ENCODE measurements at places on chromosomes 6 and 20.

- no peak for DNase-seq
Observed at GRCh38 chr6:53664623-53665022, 933 bp downstream of the KLHL31 start.

- no peak for DNase-seq
Observed at GRCh38 chr6:33705955-33706725, 5.4 kb downstream of the UQCC2 start.

DNA sequence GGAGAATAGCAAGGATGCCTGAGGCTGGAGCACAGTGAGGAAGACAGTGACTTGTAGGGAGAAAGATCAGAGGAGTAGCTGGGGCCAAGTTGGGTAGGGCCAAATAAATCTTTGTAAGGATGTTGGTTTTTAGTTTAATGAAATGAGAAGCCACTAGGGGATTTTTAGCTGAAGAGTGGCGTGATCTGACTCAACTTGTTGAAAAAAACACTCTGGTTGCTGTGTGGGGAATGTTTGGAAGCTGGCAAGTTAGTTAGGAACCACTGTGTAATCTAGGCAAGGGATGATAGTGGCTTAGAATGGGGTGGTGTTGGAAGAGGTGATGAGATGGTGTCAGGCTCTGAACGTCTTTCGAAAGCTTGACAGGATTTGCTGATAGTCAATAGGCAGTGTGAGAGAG lies 176.1 kb upstream of the HDDC2 start:
- DNase-seq = no peak

DNA sequence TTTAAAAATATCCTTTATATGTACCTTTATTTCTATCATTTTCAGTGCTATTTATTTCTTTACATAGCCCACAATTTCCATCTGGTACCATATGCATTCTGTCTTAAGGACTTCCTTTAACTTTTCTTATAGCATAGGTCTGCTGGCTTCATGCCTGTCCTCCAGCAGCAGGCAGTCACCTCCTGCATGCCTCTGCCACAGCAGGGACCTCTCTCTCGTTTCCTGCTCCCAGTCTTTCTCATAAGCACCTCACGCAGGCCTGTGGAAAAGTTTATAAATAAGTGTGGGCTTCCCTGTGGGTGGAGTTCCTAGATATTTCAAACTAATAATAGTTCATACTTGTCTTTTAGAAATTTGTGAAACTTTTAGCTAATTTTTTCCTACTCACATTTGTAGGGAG lies 133.9 kb downstream of the KCNQ5 start:
- DNase-seq = no peak

DNA sequence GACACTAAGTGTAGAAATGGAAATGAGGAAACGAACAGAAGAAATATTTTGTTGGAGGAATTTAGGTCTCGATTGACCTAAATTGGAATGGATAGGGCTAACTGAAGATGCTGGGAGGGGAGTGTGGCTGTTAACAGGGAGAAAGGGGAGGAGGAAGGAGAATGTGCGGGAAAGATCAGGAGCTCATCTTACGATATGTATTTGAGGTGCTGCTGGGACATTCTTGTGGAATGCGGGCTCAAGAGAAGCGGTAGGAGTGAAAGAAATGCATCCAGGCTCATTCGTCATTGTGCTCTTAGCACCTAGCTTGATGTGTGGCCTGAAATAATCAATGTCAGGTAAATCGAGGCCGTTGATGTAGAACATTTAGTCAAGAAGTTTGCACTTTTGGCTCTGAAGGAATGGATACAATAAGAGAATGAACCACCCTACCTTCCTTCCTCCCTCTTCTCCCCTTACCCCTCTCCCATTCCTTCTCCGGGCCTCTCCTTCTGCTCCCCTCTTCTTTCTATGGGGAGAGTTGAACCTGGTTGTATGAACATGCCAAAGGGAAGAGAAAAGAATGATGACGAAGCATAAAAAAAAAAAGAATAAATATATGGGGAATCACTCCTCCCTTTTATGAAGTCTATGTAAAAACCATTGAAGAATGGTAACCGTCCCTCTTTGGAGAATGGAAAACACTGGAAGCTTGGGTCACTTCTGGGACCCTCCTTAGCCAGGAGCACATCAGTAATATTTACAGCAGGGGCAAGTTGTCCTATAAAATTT lies 70.9 kb downstream of the SASH1 start:
- DNase-seq = no peak

GRCh38 chr6:89410231-89410761 lies 1.8 kb downstream of the RRAGD start:
- DNase-seq = no peak

GRCh38 chr20:41047975-41048305 lies 19.3 kb downstream of the TOP1 start:
- no peak for DNase-seq

GRCh38 chr20:60219984-60220562 lies 261.9 kb downstream of the CDH26 start:
- no peak for DNase-seq

DNA sequence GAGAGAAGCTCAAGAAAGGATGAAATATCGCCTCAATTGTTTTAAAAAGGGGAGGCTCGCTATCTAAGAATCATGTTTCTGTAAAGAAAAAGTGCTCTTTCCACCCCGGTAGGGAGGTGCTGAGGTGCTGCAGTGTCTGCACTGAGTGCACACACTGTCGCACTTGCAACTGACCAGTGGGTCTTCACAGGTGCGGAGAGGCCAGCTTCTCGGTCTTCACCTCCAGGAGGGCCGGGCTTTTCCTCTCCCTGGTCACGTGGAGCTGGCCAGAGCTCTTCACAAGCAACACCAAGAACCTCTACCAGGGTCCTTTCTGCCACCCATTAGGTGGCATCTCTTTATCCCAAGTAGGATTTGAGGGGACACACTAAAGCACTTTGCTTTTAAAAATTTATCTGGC lies 27.8 kb upstream of the TCFL5 start:
- no peak for DNase-seq

DNA sequence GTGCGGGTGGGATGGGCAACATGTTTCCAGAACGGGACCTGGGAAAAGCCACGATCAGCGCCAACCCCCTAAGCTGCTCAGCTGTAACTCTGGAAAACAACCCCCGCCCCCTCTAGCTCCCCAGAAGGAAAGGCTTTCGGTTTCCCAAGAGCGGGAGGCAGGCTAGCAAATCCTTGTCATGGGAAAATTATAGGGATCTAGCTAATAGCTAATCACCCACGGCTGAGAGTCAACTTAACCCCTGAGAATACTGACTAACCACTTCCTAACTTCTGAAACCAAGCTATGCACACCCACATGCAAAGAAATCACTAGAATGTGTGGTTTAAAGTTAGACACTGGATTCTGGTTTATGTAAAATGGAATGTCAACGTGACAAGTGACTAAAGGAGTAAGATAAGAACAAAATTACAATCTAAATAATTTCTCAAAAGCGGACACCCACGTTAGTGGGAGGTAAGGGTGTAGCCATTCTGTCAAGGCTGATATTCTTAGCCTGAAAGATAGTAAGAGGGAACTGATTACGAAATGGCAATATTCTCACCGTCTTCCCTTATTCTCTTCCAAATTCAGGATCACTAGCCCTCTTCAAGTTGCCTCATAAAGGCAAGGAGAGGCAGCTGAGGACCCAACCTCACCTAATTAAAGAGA lies 20.1 kb downstream of the JAG1 start:
- no peak for DNase-seq

- no peak for DNase-seq
Observed at GRCh38 chr6:119791736-119792135, 442.2 kb upstream of the MAN1A1 start.

- no peak for DNase-seq
Observed at GRCh38 chr20:18989736-18990474, 176.3 kb downstream of the SCP2D1 start.

DNA sequence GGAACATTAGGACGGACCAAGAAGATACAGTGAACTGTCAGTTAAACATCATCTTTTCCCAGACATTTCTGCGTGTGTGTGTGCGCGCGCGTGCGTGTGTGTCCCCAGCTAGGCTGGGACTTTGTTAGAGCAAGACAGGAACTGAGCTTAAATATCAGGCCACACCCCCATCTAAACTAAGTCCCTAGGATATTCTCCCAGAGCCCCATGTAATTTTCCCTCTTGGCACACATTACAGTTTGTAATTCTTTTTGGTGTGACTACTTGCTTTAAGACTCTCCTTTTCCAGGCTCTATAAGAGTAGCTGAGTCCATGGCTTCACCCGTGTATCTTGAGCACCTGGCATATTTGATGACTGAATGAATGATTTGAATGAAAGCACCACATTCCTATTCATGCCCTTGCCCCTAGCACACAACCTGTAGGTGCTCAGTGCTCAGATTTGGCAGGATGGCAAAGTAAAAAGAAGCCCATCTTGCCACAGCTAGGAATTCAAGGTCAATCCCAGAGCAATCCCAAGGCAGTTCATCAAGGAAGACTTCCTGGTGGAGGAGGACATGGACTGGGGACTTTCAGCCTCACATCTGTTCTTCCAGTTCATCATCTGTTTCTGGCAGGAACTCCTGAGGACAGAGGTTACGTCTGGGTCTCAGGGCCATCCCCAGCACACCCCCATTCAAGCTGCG lies 69.2 kb downstream of the MRPL14 start:
- DNase-seq = no peak

GRCh38 chr6:87075168-87075567 lies 19.7 kb downstream of the CGA start:
- DNase-seq = no peak

GRCh38 chr6:139540276-139540675 lies 165.8 kb upstream of the CITED2 start:
- peak; percentile 9 for DNase-seq

- no peak for DNase-seq
Observed at GRCh38 chr6:34517461-34517881, 38.7 kb downstream of the SPDEF start.

GRCh38 chr6:81751388-81752083 lies 945 bp downstream of the TENT5A start:
- no peak for DNase-seq

DNA sequence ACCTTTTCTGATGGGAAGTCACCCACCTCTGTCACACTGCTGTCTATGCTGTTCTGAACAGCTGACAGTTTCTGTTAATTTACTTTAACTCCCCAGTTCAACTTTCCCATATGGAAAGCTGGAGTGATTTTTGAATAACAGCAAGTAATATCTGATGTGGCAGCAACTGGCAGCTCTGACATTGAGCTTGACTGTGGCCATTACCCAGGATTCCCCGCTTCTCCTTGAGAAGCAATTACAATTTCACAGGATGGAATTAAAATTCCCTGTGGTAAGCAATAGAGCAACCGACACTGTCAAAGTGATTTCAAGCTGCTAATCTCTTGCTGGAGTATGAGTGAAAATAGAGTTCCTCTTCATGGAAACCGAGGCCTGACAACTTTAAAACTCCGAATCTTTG lies 348.1 kb upstream of the SOX4 start:
- DNase-seq = no peak

DNA sequence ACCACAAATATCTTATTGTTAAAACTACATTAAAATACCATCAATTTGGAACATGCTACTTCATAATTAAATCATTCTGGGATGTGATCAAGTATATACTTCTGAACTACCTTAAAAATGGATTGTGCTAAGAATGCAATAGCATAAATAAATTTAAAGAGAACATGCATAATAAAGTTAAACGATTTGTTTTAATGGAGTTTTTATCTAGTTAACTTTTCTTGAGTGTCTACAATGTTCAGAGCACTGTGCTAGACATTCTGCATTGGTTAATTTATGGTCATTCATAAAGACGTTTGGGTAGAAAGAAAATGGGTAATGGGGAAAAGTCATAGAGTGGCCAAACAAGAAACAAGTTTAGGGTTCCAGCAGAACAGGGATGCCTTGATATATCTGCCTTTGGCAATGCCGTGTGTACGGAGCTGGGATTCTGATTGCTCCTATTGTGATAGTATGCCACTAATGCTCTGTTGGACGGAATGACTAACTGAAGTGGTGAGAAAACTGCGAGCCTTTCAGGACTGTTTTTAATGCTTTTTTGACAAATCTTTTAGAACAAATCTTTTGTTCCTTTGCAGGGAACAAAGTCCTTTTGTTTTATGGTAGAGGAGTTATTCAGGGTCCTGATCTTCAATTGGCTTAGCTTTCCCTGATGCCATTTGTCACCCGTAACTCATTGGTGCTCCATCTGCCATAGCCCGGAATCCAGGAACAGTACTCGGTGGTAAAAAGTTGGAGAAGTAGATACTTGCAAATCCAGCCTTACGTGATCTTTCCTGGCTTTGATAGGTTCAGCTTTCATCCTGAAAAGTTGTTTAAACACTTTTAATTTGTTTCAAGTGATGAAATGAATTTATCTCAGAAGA lies 162.6 kb downstream of the BCKDHB start:
- no peak for DNase-seq

DNA sequence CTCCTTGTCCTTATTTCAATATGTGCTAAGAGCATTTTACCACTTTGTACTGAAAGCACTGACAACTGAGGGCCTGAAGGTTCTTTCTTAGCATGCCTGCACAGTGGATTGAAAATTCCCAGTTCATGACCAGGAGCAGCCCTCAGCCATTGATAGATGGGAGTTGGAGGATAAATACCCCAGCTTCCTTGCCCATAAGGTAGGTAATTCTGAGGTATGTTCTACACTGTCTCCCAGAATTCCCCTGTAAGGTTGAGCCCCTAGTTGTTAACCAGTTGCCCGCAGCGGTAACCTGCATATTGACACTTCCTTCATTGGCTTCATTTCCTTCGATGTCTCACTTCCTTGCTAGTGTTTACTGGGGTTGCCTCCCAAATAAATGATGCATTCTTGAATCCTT lies 162.0 kb downstream of the CDC5L start:
- DNase-seq = no peak

GRCh38 chr20:22776369-22776768 lies 192.0 kb upstream of the FOXA2 start:
- DNase-seq = no peak

DNA sequence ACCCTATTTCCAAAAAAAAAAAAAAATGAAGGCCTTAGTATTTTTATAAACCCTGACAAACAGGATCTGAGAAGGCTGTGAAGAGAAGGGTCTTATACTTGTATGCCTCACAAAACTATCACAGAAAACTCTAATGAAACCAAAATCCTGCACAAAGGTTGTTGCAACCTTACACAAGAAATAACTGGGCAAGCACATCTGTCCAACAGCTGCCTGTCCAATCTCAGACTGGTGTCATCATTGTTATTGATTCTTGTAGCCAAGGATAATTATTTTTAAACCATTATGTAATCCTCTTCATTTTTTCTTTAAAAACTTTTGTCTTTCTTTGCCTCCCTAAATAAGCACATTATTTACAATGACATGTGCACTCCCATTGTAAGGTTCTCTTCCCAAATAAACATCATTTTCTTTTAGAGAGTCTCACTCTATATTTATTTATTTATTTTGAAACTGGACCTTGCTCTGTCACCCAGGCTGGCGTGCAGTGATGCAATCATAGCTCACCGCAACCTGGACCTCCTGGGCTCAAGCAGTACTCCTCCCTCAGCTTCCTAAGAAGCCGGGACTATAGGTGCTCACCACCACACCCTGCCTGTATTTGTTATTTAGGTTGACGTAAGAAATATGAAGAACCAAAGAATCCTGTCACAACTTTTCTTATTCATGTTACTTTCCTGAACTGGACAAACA lies 697.1 kb downstream of the DOK5 start:
- no peak for DNase-seq

- DNase-seq = no peak
Observed at GRCh38 chr20:20393207-20394120, 25.6 kb downstream of the INSM1 start.

GRCh38 chr6:108363889-108364313 lies 69.0 kb downstream of the AFG1L start:
- no peak for DNase-seq

Data from activated T-cell treated with anti-CD3 and anti-CD28 coated beads for 24 hours (primary cell).